ENCODE measurements at places on chromosomes 5 and 9.

GRCh38 chr9:22682961-22683699 lies 236.5 kb downstream of the DMRTA1 start:
- DNase-seq, result peak; percentile 31

DNA sequence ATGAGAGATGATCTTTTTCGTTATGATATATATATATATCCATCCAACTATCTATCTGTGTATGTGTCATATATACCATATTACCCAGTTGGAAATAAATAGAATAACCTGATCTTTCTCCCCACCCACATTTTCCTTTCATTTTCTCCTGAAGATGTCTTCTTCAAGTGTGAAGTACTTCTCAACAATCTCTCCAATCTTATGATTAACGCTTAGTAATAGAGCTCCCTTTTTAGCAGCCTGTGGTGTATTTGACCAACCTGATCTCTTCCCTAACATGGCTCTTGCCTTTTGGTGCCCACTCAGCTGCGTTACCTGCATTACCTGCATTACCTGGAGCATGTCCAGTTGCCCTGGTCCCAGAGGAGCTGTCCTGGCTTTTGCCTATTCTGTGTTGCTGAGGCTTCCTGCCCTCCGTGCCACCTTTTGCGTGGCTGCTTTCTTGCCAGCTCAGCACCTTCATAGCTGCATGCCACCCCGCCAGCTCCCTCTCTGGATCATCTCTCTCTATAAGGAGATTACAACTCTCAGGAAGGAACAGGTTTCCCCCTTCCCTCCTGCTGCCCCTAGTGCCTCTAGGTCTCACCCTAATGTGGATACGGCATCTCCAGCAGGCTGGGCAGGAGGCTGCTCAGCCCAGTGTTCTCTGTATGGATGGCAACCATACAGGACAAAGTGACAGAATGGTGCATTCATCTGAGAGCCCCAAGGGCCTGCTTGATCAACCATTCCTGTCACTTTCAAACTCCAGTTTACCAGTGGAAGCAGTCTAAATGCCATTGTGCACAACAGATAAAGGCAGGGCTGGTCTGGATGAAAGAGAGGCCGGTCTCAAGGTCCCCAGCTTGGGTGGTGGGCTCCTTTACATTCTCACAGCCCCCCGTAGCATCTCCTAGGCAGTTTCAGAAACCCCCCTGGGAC lies 126.7 kb downstream of the GADD45G start:
- no peak for DNase-seq

GRCh38 chr5:76765249-76765648 lies 49.3 kb downstream of the F2R start:
- no peak for DNase-seq

GRCh38 chr5:136089791-136090190 lies 42.9 kb upstream of the SMAD5 start:
- peak; percentile 30 for DNase-seq

DNA sequence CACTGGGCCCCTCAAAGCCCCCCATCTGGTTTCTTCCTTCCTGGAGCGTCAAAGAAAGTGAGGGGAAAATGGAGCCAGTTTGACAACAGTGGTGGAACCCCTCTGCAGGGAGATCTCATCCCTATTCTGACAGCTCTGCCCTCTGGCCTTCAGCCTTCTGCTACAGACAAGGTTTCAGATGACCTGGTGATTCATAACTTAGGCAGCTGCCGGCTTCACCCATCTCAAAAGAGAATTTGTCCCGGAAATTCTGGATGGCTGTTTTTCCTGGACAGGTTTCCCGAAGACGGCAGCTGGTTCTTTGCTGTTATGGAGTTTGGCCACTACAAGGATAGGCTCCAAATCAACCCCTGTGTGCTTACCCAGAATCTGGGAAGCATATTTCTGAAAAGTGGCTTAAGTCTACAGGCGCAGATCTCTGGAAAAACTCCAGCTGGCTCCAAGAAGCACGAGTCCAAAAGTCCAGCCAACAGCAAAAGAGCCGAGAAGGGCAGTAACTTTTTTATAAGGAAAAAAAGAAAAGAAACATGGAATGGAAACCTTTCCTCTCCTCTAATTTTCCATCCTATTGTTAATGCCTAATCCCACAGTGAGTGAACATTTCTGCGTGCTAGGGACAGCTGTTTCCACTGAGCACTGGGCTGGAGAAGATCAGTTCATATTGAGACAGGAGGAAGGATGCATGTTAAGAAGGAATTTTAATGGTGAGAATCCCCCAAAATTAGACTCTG lies 54.5 kb downstream of the ZNF366 start:
- DNase-seq, result peak; percentile 96

GRCh38 chr5:93191035-93191817 lies 389.8 kb downstream of the NR2F1-AS1 start:
- no peak for DNase-seq

DNA sequence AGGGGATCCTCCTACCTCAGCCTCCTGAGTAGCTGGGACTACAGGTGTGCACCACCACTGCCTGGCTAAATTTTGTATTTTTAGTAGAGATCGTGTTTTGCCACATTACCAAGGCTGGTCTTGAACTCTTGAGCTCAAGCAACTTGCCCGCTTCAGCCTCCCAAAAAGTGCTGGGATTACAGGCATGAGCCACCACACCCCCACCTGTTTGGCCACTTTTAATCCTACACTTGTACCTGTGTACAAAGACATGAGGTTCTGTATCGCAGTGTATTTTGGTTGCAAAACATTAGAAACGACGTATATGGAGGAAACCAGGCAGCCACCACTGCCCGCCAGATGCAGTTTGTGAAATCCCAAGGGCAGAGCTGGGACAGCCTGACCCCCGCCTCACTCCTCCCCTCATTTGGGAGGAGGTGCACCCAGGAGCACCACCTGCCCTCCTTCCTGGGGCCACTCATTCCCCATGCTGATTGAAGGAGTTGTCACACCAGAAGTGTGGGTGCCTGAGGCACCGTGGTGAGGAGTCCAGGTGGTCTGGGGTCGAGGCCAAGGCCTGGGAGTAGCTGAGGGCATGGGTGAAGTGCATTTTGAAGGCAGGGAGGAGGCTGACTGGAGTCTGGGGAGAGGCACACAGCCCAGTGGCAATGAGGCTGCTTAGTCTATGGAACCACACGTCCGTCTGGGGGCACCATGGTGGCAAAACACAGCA lies 39.3 kb upstream of the OLFM1 start:
- DNase-seq, result no peak

- no peak for DNase-seq
Observed at GRCh38 chr9:121573717-121574485, 74.3 kb upstream of the GGTA1 start.

DNA sequence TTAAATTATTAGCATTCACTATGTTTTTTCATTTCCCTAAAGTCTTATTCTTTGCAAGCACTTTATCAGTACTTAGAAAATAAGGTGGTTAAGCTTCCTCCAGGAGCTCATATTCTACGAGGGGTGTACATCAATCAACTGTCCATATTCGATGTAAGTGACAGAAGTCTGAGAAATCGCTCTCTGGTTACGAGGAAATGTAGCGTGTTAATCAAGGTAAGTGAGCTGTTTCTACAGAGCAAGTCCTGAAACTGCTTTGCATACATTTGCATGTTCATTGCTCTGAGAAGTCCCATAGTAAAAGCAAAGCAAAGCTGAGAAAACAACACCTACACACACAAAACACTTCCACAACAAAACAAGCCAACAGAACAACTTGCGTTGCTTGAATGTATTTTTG lies 893.9 kb upstream of the DMAC1 start:
- no peak for DNase-seq

DNA sequence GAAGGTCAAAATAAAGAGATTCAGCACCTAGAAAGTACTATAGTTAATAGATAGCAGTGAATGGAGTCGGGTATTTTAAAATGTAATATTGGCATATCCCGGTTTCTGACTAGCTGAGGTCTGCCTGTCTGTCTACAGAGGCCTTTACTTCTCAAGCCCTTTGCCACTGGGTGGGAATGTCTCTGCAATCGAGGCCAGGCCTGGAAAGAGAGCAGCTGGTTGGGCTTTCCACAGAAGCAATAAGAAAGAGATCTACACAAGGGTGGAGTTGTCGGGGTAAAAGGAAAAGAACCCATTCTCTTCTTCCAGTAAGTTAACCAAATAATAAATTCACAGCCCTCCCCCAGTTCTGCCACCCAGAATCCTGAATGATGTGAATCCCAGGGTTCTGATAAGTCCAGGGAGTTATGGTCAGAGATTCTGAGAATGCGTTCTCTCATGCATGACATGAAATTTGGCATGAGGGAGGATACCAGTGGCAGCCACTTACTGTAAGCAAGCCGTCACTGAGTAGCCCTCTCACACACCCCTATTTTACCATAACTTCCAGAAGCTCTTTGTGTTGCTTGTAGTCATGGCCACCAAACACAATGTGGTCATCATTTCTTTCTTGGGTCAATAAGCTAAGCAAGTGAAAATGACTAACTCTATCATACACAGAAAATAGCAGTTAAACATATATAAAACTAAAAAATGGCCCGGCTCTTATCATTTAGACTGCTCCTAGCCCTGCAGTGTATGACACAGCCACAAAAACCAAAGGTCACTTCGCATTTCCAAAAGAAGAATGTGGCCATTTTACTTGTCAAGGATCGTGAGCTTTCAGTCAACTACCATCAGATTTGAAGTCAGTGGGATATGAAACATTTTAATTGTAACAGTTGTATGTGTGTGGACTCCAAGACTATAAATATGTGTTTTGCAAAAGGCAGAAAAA lies 185.0 kb downstream of the GLIS3 start:
- no peak for DNase-seq

DNA sequence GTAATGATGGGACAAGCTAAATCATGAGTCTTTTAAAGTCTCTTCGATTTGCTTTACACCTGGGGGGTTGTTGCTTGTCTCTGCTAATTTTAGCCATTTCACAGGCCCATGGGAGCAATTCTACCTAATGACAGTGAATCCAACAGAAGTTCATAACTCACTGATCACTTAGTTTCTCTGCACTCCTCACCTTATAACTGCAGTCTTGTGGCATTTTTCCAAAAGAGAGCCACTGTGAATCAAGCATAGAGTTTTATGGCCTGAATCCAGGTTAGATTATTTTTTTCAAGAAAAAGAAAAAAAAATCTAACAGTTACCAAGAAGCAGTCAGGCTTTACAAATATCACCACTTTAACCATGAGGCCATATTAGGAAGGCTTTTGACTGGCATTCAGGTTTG lies 1.5 kb upstream of the IL7R start:
- no peak for DNase-seq

DNA sequence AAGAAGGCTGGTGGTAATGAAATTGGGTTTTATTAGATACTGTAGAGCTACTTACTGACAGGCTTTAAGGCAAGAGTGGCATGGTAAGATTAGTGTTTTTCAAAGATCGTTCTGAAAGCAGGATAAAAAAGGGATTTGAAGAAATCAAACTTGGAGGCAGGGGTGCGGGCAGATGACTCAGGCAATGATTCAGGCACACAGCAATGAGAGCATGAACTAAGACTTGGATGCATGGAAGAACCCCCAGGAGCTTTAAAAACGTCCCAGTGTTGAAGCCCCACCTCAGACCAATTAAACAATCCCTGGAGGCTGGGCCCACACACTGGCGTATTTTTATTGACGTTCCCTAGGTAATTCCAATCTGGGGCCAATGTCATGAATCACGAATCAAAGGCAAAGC lies 102.5 kb downstream of the SREK1 start:
- no peak for DNase-seq

DNA sequence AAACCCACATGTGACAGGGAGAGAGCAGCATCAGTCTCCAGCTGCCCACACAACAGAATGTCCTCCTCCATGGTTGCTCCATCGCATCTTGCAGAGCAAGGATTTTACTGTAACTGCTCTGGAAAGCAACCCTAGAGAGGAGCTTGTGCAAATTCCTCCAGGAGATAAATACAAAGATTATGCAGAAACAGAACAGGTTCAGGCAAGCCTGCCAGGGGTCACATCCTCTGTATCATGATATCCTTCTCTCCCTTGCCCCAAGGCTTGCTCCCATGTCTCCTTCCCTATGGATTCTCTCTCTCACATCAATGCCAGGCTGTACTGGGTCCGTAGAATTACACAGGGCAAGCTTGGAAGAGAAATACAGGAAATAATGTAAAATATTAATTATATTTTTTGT lies 226.0 kb downstream of the MPDZ start:
- no peak for DNase-seq

DNA sequence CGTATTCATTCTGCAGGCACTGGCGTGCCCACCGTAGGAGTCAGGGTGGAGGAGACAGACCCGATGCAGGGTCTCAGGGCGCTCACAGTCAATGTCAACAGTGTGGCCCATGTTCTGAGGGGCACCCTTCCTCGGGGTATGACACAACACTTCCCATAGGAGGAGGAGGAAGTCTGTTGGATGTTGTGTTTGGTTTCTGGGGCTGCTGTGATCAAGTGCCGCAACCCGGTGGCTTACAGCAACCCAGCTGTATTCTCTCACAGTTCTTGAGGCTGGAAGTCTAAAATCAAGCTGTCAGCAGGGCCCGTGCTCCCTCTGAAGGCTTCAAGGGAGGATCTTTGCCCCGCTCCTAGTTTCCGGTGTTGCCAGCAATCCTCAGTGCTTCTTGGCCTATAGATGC lies 5.6 kb upstream of the HNRNPAB start:
- DNase-seq, result no peak

GRCh38 chr9:70947086-70947485 lies 174.3 kb downstream of the TRPM3 start:
- DNase-seq, result no peak

- DNase-seq, result no peak
Observed at GRCh38 chr9:5633243-5633642, 4.3 kb downstream of the RIC1 start.

DNA sequence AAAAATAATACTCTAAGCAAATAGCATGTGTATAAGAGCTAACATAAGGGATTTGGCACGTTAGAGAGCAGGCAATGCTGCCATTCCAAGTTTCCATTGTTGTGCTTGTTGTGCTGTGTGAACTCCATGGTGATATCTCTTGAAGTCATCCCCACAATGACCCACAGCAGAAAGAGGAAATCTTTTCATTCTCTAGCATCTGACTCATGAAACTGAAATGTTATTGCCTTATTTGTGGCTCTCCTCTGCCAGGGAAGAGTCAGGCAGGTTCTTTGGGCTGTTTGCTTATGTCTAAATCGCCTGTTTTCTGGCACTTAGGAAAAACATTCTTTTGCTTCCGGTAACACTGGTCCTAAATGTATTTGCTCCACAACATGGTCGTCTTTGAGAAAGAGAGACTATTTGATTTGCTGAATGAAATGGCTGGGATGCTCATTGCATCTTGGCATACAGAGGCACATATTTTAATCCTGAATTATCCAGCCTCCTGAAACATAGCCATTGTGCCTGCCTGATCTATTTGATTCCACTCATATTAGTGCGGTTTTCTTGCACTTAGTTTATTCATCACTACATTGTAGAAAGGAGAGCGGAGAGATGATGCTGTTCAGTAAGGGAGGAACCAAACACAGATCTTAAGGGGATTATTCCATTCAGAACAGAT lies 188.8 kb downstream of the CSNK1G3 start:
- peak; percentile 95 for DNase-seq

- no peak for DNase-seq
Observed at GRCh38 chr9:136963341-136963740, 11.3 kb downstream of the LCN12 start.

Data from kidney capillary endothelial cell (primary cell).